ENCODE measurements at places on chromosomes 7 and 10.

GRCh38 chr7:129502708-129503685 is 666 bp downstream of the SMKR1 start:
- DNase-seq = no peak

DNA sequence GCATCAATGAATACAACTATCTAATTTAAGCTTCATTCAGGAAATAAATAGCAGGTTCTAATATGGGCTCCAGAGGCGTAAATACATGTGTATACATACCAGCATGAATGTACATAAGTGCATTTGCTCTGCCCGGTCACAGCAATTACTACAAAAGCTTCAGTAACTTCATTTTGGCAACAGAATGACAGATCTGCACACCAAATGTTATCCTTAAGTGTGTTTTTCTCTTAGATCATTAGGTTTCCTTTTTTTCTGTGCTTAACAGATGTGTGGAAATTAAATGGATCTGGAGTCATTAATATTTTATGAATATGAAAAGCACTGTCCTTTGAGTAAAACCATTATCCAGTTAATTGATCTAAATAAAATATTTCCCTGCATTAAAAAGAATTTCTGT is 159.0 kb upstream of the MEOX2 start:
- DNase-seq = no peak

GRCh38 chr7:22666732-22667131 is 60.3 kb upstream of the IL6 start:
- no peak for DNase-seq

DNA sequence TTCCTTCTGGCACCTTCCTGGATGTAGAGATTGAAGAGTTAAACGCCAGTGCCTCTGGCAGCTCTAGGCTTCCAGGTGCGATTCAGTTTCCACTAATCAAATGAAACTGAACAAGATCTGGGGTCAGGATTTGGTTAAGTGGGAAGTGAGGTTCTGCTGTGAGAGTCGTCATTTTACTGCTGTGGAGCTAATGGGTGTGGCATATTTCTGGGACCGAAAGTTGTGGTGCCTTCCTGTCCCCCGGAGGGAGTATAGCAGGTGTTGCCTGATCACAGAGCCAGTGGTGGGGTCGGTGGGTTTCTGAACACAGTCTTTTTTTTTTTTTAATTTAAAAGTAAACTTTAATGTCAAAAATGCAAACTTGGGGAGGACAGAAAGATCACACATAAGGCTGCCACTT is 37.0 kb upstream of the JAKMIP3 start:
- DNase-seq = no peak
